ENCODE measurements at places on chromosomes 3 and 15.

- DNase-seq: no peak
These were observed 65.8 kb upstream of the MAGI1 start for GRCh38 chr3:66104535-66104934.

GRCh38 chr3:133268726-133269134 is 131.1 kb upstream of the BFSP2 start:
- DNase-seq: no peak

- DNase-seq: no peak
These were observed 34.1 kb downstream of the GLB1 start for GRCh38 chr3:33062866-33063265.

DNA sequence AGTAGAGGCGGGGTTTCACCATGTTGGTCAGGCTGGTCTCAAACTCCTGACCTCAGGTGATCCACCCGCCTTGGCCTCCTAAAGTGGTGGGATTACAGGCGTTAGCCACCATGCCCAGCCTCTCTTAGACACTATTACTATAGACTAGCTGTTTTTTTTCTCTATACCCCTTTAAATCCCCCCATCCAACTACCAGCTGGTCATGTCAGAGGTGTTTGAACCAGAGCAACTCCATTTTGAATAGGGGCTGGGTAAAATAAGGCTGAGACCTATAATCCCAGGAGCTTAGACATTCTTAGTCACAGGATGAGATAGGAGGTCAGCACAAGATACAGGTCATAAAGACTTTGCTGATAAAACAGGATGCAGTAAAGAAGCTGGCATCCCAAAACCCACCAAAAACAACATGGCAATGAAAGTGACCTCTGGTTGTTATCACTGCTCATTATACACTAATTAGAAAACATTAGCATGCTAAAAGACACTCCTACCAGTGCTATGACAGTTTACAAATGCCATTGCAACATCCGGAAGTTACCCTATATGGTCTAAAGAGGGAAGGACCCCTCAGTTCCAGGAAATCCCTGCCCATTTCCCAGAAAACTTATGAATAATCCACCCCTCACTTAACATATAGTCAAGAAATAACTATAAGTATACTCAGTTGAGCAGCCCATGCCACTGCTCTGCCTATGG is 57.8 kb upstream of the GPD1L start:
- DNase-seq: no peak

DNA sequence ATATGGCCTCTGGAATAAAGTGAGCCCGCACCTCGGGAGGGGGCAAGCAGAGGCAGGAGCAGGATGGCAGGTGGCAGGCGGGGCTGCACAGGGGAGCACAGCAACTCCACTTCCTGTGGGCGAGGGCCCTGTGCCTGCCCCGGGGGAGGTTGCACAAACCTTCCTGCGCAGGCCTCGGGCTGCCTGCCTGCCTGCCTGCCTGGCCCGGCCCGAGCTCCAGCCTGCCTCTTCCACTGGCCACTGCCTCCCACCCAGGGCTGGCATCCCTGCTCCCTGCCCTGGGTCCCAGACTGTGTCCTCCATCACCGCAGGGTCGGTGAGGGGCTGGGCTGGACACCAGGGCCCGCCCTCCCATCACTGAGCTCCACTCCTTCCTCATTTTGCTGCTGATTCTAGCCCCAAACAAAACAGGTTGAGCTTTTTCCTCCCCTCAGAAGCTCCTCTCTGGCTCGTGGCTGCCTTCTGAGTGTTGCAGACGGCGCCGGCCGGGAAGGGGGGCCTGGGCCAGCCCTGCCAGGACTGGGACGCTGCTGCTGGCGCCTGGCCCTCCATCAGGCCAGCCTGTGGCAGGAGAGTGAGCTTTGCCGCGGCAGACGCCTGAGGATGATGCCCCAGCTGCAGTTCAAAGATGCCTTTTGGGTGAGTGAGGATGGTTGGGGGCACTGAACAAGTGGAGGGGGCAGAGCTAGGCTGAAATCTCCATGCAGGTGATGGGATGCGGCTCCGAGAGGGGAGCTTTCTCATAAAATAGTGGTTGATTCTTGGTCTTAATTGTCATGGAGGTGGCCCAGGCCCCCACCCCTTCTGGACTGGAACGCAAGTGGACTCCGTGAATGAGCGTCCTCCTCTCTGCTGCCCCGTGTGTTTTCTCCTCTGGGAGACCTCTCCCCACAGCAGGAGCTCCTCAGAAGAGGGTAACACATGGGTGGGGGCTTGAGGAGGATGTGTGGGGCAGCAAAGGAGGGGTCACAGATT is at the start of gene PSTPIP1:
Gene PSTPIP1, plus strand, starts transcription at position 156 of the 975 bp plus-strand sequence. Its CDS starts 448 bp downstream, at position 604.
- no peak for DNase-seq

DNA sequence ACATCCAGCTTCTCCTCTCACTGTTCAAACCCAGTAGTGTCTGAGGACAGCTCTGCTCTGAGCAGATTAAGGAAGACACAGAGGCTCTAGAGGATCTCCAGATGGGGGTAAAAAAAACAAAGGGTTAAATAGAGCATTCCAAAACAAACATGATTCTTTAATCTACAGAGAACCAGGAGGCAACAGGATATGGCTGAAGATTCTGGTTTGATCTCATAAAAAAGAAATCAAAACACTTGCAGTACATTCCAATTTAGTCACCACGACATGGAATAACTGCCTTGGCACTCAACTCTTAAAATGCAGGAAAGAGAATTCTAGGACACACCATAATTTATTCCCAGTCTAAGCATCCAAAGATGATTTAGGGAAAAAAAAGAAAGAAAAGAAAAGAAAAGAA is 32.0 kb downstream of the TM4SF4 start:
- no peak for DNase-seq

GRCh38 chr3:190396001-190396400 is 8.0 kb downstream of the CLDN16 start:
- DNase-seq: no peak

DNA sequence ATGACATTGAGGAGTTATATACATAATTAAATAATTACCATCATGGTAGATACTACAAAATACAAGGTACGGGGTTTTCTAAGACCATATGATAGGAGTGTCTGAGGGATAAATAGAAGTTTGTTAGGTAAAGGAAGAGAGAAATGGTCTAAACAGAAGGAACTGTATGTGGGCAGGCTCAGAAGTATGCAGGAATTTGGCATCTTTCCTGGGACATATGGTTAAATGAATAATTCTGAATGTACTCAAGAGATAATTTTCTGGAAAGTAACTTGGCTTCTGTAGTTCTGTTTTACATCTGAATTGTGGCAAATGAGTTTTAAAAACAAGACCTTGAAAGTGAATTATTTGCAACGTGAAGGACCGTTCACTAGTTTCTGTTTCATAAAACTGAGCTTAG is 17.5 kb downstream of the LMCD1 start:
- no peak for DNase-seq

DNA sequence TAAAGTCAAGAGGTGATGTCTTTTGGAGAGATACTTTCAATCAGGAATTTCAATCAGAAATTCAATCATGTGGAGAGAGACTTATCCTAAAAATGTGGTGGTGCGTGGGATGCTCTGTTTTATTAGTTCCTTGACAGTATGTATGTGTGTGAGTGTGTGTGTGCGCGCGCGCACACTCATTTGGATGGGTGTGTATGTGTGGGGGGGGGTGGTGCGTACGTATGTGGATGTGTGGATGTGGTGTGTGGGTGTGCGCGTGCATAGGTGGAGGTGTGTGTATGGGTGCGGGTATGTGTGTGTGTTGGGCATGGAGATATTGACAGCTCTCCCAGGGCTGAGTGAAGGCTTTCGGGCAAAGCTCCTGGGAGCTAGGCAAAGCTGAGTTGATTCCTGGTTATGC is 2.4 kb downstream of the ADIPOQ start:
- DNase-seq: no peak

GRCh38 chr3:98095882-98096281 is 8.9 kb downstream of the OR5AC2 start:
- DNase-seq: no peak

GRCh38 chr15:101482526-101483371 is 6.8 kb downstream of the PCSK6 start:
- no peak for DNase-seq

DNA sequence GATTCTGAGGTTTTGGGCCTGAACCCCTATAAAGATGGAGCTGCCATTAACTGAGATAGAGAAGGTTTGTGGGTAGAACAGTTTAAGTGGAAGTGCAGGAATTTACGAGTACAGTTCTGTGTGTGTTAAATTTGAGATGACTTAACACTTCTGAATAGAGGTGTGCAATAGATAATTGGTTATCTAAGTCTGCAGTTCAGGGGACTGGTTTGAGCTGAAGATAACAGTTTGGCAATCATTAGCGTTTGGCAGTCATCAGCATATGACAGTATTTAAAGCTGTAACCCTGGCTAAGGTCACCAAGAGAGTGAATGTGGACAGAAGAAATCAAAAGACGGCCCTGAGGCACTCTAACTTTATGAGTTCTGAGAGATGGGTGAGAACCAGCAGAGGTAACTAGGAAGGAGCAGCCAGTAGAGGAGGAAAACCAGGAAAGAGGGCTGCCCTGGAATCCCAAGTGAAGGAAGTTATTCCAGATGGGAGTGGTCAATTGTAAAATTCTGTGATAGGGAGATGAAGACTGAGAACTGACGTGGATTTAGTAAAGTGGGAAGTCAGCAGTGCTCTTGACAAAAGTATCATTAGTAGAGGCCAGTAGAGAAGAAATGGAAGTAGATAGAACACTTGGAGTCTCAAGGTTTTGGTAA is 8.1 kb downstream of the MYNN start:
- DNase-seq: no peak

DNA sequence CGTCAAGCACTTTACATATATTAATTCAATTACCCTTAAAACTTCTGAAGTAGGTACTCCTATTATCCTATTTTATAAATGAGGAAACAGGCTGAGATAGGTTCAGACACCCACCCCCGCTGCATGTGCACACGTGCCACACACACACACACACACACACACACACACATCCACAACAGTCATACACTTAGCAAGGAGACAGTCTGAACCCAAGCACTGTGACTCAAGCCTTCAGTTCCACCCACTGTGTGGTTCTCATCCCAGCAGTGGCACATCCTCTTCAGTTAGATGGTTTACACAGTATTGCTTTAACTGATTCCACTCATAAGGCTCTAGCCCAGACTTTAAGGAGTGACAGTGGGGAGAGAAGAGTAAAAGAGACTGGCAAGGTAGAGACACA is 91.1 kb upstream of the FGF7 start:
- no peak for DNase-seq

- no peak for DNase-seq
These were observed 2.6 kb upstream of the ACOX2 start for GRCh38 chr3:58539626-58540025.

DNA sequence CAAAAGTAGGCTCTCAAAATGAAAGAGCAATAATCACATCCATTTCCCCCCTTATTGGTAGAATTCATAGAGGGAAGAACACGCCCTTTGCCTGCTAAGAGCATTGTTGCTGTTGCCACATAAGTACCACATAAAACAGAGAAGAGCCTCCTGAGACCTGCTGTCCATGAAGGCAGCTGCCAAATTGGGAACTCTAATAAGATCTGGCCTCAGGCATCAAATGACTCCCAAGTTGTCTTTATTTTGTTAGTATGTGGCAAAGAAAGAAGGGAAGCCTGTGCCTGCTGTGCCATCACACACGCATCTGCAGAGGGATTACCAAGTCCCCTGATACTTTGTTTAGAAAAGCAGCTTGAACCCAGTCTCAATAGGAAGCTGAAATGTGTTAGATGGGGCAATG is 23.9 kb downstream of the VGLL3 start:
- DNase-seq: no peak

- no peak for DNase-seq
These were observed 82.9 kb upstream of the SPATA12 start for GRCh38 chr3:56977561-56977889.

- no peak for DNase-seq
These were observed 73.5 kb downstream of the MGLL start for GRCh38 chr3:127748754-127749327.

DNA sequence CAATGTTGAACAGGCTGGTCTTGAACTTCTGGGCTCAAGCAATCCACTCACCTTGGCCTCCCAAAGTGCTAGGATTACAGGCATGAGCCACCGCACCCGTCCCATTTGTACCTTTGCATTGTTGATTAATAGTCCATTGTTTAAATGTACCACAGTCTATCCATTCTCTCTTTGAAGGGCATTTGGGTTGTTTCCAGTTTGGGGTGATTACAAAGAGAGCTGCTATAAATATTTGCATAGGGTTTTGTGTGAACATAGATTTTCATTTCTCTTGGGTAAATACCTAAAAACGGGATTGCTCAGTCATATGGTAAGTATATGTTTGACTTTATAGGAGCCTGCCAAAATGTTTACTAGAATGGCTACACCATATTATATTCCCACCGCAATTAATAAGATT is 13.7 kb upstream of the PTPRG start:
- no peak for DNase-seq

GRCh38 chr15:29278436-29279105 is 8.9 kb upstream of the NSMCE3 start:
- no peak for DNase-seq

GRCh38 chr3:172159376-172159775 is 120.0 kb downstream of the FNDC3B start:
- DNase-seq: no peak

DNA sequence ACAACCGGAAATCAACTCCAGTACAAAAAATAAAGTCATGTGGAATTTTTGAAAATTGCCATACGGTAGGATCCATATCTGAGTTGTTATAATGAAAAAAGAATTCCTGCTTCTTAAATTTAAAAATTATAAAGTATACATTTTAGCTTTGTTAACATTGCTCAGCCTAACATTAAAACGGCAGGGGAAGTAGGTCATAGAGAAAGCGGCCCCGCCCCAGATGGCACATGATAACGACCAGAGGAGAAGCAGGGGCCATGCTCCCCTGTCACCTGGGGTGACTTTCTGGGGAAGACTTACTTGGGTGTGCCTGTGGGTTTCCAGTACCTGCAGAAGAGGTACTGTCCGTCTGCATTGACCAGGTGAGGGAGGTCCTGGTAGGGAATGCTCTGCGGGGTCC is 921 bp downstream of the MGLL start:
- no peak for DNase-seq

DNA sequence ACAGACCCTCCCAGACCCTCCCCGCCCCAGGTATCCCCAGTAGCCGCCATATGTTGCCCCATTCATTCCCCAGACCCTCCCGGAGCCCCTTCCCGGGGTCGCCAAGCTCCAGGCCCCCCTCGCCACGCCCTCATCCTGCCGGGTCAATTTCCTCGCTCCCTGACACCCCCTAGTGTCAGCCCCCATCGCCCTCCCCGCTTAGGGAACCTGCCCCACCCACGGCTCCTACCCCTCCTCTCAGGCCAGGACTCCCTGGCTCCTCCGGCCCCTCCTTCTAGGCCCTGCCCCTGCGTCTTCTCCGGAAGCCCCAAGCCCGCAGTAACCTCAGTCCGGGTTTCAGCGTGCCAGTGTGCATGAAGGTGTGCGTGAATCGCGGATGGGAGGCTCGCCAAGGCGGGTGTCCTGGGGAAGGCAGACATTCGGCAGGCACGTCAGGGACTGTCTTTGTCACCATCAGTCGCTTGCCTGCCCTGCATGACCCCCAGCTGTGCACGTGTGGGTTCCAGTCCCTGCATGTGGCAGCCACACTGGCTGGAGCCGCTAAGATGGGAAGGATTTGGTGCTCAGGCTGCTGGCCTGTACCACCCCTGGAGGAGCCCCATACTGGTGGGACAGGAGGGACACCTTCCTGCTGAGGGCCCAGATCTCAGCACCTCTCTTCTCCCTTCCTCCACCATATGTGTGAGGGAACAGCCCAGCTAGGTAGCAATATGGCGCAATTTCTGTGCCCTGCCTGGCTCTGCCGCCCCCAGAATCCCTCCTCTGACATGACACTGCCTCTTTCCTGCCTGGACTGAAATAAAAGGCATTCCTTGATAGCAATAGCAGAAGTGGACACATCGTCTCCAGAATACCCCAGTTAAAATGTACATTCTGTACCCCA is 693 bp downstream of the DISP2 start:
- peak; percentile 84 for DNase-seq
